Nucleus accumbens (tissue), 56 donors: ENCODE measurements at places on chromosomes 16 and 17.

GRCh38 chr16:18833707-18834505, 32.6 kb upstream of the ARL6IP1 start:
- no peak for DNase-seq

DNA sequence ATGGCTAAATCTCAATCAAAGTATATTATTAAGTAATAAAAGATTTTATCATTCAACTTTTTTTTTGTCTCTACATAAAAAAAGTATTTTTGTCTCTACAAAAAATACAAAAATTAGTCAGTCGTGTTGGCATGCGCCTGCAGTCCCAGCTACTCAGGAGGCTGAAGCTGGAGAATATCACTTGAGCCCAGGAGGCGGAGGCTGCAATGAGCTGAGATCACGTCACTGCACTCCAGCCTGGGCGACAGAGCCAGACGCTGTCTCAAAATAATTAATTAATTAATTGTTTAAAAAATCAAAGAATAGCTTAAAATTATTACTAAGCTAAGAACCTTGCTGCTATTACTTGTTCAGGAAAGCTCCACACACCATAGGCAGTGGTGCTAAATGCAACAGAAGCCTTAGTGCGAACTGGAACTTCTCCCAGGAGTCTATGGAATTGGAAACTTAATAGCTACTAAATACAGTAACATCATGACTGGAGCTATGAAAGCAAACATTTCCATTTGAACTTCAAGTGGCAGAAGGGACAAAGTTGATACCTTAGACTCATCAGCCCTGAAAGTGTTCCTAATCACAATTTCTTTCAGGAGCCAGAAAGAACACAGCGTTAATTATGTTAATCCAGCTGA, 22.6 kb downstream of the ADCY9 start:
- no peak for DNase-seq

GRCh38 chr16:50282010-50282538, 15.7 kb downstream of the ADCY7 start:
- no peak for DNase-seq

DNA sequence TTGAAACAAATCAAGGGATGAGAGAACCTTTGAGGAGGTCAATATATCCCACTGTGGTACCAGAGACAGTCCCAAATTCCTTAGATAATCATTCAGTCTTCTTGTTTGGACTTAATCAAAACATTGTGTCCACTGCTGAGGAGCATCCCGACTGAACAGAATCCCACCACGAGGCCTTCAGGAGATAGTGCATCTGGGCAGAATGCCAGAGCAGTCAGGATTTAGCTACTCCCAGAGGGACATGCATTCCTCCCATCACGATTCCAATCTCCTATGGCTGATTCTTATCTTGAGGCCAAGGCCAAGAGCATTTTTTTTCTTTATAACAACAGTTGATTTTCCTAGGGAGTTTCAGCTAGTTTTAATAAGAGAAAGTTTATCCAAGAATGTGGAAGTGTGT, 87.4 kb upstream of the COX10 start:
- DNase-seq = no peak

- DNase-seq = no peak
Observed at GRCh38 chr17:82320956-82321927, 3.8 kb upstream of the CD7 start.

GRCh38 chr17:28646039-28646754, 1.2 kb upstream of the BLTP2 start:
- no peak for DNase-seq

GRCh38 chr17:75346906-75347305, 57.7 kb upstream of the SLC25A19 start:
- no peak for DNase-seq

GRCh38 chr16:68379472-68380347, 68.6 kb downstream of the SMPD3 start:
- no peak for DNase-seq

- DNase-seq = no peak
Observed at GRCh38 chr17:58329810-58330537, 1.4 kb upstream of the TSPOAP1 start.

- no peak for DNase-seq
Observed at GRCh38 chr17:75639771-75640555, 6.7 kb downstream of the SMIM5 start.

DNA sequence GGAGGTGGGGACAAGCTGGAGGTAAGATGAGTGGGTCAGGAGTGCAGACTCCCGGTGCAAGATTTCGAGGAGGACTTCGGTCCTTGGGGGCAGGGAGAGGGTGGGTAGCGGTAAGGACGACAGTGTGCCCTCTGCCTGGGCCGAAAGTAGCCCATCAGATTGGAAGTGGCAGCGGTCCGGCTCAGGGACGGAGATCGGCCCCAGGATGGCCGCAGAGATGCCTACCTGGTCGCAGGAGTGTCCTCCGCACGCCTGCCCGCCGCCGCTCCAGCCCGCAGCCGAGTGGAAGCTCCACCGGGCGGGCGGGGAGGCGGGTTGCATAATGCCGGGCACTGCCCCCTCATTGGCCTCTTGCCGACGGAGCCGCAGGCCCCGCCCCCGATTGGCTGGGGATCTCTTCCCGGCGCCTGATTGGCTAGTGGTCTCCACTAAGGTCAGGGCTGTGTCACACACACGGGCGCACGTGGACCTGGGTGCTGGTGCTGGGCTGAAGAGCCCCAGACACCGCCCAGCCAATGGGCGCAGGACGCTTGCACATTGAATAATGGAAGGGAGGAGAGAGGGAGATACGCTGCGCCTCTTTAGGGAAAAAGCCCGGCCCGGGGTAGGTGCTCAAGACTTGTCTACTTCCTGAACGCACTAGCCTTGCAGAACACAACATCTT, at the start of gene PER1:
TSS of gene PER1 (minus strand) at position 293 of the 664 bp plus-strand sequence. CDS start 1,698 bp downstream, outside the sequence.
- DNase-seq = peak; percentile 92

DNA sequence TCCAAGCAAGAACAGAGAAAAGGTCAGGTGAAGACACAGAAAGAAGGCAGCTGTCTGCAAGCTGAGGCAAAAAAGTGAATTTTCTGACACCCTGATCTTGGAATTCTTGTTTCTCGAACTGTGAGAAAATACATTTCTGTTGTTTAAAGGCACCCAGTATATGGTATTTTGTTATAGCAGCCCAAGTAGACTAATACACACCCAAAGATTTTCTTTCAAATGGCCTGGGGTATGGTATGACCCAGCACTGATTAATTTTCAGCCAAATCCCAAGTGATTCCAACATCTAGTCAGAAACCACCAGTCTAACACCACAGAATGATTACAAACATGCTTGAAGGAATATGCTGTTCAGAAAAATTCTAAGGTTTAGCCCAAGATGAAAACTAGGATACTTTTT, 36.8 kb downstream of the TRIM37 start:
- DNase-seq = no peak

- DNase-seq = no peak
Observed at GRCh38 chr16:71431991-71432390, 9.9 kb downstream of the TLE7 start.

DNA sequence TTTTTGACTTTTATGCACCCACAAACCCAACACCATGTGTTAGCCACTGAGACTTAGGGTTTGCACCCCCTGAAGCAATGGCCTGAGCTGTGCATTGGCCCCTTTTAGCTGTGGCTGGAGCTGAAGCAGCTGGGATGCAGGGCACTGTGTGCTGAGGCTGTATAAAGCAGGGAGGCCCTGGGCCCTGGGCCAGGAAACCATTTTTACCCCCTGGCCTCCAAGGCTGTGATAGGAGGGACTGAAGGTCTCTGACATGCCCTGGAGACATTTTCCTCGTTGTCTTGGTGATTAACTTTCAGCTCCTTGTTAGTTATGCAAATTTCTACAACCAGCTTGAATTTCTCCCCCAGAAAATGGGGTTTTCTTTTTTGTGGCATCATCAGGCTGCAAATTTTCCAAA, 6.7 kb upstream of the ANKFN1 start:
- DNase-seq = no peak

DNA sequence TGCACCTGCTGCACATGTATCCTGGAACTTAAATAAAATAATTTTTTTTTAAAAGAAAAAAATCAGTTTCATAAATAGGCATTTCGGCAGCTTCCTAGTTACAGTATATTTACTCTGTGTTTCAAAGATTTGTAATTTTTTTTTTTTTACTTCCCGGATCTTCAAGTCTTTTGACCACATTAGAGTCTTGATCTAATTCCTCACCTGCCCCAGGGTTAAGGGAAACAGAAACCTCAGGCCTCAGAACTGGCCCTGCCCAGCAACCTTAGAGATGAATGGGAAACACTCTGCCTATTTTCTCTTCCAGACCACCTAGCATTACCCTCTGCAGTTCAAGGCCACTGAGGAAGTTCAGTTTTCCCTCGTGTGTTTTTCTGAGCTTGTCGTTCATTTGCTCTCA, 304.0 kb downstream of the MAF start:
- no peak for DNase-seq

GRCh38 chr17:70327279-70327678, 157.9 kb downstream of the KCNJ2 start:
- DNase-seq = no peak

GRCh38 chr17:68878226-68878885, 76.8 kb downstream of the ABCA8 start:
- no peak for DNase-seq

DNA sequence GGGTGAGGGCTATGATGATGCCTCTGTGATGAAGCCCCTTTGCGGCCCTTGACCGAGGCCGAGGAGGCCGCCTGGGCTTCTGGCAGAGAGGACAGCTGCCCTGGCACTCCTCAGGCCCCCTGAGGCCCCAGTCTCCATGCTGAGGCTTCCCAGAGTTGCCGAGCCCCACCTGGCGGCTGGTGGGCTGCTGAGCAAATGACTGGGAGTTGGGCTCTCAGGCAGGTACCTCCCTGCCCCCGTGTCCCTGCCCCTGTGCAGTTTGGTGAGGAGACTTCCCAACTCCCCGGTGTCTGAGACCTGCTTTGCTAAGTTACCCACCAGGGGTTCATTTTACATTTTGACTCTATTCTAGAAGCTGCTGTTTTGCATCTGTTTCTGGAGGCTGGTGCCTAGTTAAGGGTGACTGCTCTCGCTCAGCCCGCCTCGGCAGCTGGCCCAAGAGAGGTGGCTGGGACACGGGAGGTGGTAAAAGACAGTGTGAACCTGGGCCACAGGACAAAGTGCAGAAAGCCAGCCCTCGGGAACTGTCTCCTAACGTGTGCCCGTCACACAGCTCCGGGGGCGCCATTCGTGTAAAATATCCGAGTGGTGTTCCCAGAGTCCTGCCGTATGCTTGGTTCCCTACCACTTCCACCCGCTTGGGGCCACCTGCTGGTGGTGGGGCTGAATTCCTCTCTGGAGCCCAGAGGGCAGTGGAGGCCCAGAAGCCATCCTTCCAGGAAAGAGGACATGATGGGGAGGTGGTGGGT, 134.5 kb downstream of the RAB11FIP4 start:
- DNase-seq = no peak

- no peak for DNase-seq
Observed at GRCh38 chr16:67430504-67430976, 381 bp upstream of the HSD11B2 start.
